ENCODE measurements at places on chromosomes 3 and 15.

DNA sequence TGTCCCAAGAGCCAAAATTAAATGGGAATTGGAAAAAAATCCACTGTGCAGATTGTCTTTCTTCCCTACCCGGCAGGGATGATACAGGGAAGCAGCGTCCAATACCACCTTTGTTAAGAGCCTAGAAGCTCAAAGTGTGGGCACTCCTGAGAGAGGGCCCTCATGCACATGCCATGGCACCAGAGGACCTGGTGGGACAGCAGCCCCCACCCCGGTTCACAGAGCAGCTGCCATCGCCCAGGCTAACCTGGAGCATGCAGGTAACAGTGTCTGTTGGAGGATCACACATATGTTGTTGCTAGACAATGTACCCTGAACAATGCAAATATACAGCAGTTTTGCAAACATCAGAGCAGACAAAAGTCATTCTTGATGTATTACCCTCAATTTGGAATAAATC lies 206.5 kb downstream of the TJP1 start:
- no peak for DNase-seq

GRCh38 chr15:81056304-81056703 lies 55.6 kb downstream of the TLNRD1 start:
- DNase-seq = peak; percentile 77

- no peak for DNase-seq
Observed at GRCh38 chr15:64582202-64582601, 121.8 kb downstream of the ZNF609 start.

DNA sequence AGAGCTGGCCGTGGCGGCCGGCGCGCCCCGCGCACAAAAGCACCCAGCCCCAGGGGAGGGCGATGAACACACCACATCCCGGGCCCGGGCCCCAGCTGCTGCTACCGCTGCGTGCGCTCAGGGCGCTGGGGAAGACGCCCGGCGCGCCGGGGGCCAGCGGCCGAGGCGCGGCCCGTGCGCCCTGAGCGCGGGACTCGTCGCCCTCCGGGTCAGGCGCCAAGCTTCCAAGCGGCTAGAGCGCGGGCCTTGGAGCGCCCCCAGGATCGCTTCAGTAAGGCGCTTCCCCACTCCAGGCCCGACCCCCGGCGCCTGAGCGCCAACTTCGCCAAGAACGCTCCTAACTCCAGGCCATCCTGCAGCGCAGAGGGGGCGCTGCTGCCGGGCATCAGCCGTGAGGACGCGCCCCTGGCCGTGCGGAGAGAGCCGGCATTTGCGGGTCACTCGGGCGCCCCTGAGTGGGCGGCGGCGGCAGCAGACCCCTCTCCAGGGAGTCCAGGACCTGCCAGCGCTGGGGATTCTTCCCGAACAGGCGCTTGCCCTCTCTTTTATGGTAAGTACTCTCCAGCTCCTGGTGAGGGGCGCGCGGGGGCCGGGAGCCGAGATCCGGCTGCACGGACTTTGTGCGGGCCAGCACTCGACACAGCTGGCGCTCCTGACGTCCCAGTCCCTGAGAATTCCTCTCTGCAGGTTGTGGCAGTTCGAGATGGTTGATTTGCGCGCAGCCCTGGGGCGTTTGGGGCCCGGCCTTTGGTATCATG lies 475 bp downstream of the SPSB4 start:
- DNase-seq = peak; percentile 16

DNA sequence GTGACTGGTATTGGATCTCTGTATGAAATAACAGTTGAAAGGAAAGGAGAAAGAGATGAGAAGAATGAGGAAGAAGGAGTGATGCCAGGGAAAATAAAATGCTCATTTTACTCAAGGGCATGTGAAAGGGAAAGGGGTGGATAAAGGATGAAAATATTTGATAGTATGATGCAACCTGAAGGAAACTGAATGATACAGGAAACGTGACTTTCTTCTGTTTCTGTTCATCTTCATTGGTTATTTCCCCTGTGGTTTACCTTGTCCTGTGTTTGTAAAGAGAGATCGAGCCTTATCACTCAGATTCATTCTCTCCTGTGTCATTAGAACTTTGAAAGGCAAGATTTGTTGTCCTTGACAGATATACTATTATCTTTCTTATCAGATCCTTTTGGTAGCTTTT lies 243.6 kb upstream of the SLITRK3 start:
- no peak for DNase-seq

GRCh38 chr3:65048151-65048550 lies 360.4 kb upstream of the ADAMTS9 start:
- peak; percentile 6 for DNase-seq

- DNase-seq = no peak
Observed at GRCh38 chr3:184645336-184645735, 66.5 kb downstream of the MAGEF1 start.

DNA sequence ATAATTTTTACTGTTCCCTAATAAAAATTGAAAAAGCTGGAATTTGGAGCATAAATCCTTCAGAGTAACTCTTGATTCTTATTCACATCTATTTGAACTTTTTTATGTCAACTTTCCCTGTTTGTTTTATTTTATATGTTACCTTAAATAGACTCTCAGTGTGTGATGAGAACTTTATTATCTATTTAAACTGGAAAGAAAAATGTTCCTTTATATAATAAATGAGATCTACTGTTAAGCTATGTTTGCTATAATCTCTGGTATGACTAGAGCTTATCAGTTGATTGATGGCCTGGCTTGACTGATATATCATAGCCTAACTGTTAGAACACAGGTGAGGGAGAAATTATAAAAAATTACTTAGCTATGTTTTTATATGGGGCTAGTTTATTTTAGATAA lies 330.6 kb upstream of the EPHA6 start:
- DNase-seq = no peak
